T-helper 22 cell (primary cell): ENCODE measurements at places on chromosomes 1 and 21.

DNA sequence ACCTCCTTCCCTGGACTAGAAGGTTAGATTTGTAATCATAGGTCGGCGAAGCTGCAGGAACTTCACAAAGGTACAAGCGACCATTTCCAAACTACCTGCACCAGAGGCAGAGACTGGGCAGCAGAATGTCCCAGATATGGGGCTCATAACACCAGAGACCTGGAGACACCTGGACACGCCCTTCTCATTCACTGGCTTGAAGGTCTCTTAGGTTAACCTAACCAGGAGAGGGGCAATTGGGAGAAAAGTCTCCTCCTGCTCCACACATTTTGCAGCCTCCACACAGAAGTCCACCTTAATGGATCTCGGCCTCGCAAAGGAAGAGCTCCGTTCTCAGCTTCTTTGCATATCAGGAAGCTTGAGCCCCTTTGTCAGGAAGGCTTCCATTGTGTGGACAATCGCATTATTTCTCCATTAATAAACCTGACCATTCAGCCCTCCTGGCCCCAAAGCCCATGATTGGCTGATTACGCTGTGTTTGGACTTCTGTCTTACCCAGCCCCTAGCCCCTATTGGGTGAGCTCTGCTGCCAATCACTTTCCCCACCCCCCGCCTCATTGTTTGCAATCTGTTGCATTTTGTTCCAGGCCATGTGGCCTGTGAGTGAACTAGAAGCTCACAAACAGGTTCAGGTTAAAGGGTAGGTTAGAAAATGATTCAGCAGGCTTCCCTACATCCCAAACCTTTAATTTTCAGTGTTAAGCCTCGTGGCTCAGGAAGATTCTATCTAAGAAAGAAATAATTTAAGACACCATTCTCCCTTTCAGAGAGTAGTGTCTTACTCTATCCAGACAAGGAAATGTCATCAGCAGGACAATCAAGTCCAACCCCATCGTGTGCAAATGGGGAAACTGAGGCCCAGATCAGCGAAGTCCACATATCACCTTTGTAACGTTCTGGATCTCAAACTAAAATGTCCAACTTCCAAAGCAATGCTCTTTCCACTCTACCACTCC, 2.8 kb downstream of the MYCL start:
- no peak for DNase-seq

DNA sequence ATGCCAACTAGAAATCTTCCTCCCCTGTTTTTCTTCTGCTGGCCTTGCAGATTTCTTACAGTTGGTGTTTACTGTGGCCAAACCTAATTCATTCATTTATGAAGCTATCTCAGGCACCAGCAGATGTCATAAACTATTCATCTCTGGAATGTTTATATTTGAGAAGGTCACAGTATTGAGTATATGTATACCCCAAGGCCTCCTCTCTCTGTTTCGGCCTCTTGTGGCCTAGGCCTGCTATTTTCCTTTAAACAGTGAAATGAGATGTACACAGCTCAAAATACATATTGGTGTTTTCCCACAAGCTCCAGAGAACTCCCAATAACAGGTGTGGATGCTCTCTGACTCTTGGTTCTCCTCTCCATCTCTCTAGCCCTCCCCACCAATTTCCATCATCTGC, 520.7 kb upstream of the CAMK1G start:
- DNase-seq: no peak

DNA sequence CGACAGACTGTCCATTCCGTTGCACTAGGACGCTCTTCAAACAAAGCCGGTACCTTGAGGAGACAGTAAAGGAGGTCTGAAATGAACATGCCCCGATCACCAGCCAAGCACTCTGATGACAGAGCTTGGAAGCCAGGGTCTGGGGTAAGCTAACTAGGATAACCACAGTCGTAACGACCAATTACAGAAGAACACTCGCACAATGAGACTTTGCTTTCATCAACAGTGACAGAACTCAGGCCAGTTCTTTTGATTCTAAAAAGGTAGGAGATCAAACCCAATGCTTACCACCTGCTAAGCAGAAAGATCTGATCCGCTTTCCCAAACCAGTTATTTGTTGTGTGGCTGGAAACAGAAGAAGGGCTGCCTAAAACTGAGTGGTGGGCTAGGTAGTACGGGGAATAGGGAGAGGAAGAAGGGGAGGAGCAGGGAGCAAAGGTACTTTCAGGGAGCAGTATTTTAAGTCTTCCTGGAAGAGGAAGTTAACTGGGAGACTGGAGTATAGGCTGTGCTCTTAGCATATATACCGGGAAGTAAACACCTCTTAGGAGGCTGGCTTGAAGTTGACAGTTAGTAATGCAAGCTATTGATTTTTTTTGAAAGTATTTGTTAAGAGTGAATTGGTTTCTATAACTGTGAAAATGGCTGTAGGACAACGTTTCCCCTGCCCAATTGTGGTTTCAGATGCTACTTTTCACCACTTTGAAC, 38.4 kb downstream of the UCK2 start:
- DNase-seq: no peak

DNA sequence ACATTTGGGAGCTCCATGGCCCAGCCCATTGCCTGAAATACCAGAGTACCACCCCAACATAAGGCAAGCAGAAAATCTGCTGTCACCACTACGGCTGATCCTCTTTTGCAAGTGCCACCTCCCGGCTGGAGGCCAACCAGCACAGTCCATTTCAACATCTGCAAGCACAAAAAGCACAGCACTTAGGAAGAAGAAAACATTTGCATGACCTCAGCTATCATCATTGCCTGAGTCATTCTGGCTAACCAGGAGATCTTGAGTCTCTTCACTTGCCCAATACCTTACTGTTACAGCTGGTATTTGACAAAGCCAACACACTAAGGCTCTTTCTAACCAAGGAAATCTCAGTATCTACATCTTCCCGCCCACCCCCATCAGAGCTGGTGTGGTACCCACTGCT, 55.9 kb downstream of the NEK7 start:
- no peak for DNase-seq

GRCh38 chr1:14857436-14858195, 259.1 kb downstream of the KAZN start:
- no peak for DNase-seq

DNA sequence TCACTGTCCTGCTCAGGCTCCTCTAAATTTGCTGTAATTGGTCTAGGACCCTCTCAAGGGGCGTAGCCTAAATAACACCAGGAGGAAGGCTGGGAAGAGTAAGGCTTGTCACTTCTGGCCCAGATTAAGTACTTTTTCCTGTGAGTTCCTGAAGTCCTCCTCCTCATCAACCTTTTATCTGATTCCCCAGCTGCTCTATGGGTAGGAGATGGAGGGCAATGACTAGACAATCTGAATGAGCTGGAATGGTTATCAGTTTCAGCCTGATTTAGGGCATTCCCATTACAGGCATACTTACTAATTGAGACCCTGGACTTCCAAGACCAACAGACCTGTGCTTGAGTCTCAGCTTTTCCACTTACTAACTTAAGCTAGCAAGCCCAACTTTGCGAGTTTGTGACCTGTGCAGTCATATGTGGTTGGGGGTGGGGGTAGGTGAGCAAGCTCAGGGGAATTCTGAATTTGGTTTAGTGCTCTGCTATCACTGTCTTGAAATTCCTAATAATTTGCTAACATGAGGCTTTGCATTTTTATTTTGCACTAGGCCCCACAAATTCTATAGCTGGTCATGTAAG, 18.0 kb upstream of the FGGY start:
- DNase-seq: no peak
